Fibroblast of skin of abdomen (primary cell): ENCODE measurements at places on chromosomes 16 and 17.

DNA sequence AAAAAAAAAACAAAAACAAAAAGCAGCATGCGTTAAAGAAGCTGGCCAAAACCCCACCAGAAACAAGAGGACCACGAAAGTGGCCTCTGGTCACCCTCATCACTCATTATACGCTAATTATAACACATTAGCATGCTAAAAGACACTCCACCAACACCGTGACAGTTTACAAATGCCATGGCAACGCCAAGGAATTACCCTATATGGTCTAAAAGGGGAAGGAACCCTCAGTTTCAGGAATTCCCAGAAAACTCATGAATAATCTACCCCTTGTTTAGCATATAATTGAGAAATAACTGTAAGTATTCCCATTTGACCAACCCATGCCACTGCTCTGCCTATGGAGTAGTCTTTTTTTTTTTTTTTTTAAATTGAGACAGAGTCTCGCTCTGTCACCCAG, 77.6 kb downstream of the EMP2 start:
- DNase-seq, result no peak

DNA sequence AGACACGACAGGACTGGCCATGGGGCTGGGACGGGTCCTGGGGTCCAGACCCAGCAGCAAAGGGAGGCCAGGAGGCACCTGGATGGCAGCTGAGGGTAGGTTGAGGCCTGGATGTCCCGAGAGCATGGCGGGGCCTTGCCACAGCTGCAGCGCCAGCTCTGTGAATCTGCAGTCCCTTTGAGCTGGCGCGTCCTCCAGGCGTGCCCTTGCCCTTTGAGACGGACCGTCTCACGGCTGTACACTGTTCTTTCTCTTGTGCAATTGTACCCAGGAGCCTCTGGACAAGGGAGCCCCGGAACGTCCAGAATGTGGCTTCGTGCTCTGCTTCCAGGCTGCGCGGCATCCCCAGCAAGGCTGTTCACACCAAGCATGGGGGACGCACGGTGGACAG, 69.5 kb upstream of the CIBAR2 start:
- DNase-seq, result no peak

GRCh38 chr16:66120656-66121055, 245.8 kb upstream of the CDH5 start:
- peak; percentile 96 for DNase-seq

DNA sequence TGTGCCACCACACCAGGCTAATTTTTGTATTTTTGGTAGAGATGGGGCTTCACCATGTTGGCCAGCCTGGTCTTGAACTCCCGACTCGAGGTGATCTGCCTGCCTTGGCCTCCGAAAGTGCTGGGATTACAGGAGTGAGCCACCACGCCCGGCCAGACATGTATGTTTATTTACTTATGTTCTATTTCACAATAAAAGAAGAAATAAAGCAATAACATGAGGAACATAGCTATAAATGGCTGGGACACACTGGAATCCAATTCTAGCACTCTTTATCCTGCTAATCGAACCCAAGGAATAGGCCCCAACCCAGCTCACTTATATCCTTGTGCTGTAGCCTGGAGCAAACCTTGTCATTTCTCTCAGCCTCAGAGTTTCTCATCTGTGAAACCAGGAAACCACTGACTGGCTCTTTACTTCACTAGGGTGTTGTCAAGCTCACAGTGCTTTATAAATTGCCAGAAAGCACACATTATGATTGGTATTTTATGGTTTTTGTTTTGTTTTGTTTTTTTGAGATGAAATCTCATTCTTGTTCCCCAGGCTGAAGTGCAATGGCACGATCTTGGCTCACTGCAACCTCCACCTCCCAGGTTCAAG, 4.3 kb upstream of the ODAD4 start:
- no peak for DNase-seq

DNA sequence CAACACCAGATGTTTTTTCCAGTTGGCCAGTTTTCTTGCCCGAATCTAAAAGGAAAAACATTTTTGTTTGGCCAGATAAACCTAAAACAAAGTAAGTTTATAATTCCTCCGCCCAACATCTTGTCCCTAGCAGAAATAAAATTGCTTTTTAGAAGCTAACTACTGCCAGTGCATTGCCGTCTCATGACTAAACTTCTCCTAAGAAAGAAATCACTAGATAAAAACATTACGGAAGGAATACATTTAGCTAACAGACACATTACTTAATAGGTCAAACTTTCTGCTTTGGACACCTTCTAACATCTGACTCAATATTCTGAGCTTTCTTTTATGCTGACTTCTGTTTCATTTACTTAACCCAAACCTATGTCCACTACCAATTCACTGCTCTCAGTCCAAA, 36.2 kb downstream of the FBXL20 start:
- peak; percentile 20 for DNase-seq

- DNase-seq, result no peak
These were observed 17.3 kb upstream of the TXNDC11 start for GRCh38 chr16:11759997-11760396.

GRCh38 chr17:66920950-66921349, 43.6 kb upstream of the CACNG4 start:
- DNase-seq, result no peak

GRCh38 chr16:64749346-64749745, 372.5 kb downstream of the CDH11 start:
- DNase-seq, result no peak

DNA sequence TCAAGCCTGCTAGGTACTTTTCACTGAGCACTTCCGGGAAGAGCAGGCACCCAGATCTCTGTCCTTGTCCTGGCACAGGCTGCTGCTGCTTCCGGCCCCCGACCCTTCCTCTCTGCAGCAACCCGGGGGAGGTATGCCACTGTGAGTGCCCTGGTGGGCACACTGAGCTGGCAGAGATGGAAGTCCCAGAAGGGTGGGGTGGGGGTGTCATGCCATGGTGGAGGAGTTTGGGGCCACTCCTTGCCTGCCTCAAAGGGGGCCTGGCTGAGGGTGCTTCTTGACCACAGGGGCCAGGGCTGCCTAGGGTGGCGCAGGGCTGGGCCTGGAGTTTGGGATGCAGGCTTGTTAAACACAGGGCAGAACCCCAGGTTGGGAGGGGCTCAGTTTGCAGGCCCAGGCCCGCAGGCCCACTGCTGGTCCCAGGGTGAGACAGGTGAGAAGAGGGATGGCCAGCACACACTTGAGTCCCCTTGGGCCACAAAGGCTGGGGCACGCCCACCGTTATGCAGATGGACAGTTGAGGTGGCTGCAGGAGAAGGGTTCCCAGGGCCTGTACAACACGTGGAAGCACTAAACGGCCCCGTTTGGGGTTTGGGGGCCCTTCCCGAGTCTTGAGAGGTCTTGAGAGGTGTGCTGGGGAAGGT, 8.7 kb downstream of the TMEM235 start:
- no peak for DNase-seq

GRCh38 chr16:12602811-12603698, 200.6 kb downstream of the CPPED1 start:
- no peak for DNase-seq
